ENCODE measurements at places on chromosomes 1 and 21.

- no peak for DNase-seq
These were observed 1.6 kb upstream of the MMP23B start for GRCh38 chr1:1630191-1630964.

GRCh38 chr1:113442131-113442530 lies 51.8 kb downstream of the MAGI3 start:
- DNase-seq: no peak

DNA sequence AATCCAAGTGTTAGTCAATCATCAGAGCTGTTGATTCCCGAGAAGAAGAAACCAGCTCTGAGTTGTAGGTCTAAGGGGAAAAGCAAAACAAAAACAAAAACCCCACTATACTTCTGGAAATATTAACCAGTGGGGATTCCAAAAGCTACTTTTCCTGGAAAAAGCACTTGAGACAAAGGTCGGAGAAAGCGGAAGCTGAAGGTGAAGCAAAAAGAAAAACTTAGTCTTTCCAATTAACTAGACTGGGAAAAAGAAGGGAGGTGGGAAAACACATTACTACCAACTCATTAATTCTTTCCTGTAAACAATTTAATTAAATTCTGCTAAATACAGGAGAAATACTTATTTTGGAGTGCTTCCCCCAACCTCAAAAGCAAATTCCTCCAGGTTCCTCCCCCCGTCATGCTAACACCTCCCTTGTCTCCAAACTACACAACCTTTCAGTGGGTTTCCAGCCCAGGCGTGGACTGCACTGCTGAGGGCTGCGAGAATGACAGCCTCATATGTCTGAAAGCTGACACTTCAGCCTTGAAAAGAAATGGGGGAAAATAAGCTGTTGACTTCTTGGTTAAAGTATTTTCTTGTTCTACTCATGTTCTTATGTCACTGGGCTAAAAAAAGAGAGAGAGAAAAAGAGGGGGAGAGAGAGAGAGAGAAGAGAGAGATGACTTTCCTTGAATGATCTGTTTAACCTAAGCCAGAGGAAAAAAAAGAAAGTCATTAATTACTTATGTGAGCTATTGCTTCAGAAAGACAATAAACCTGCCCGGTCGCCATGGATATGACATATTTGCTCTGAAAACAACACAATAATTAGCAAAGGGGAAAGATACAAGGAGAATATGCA lies 5.1 kb downstream of the CASZ1 start:
- DNase-seq: peak; percentile 76

- DNase-seq: no peak
These were observed 8.7 kb upstream of the ECE1 start for GRCh38 chr1:21298981-21299391.

GRCh38 chr1:172946814-172947507 lies 103.8 kb downstream of the TNFSF18 start:
- DNase-seq: no peak

- no peak for DNase-seq
These were observed 25.8 kb downstream of the KIF26B start for GRCh38 chr1:245180496-245181157.

GRCh38 chr1:25615172-25615541 lies 1.4 kb upstream of the MAN1C1 start:
- DNase-seq: no peak

GRCh38 chr1:31799895-31800673 lies 15.7 kb downstream of the SPOCD1 start:
- DNase-seq: no peak

DNA sequence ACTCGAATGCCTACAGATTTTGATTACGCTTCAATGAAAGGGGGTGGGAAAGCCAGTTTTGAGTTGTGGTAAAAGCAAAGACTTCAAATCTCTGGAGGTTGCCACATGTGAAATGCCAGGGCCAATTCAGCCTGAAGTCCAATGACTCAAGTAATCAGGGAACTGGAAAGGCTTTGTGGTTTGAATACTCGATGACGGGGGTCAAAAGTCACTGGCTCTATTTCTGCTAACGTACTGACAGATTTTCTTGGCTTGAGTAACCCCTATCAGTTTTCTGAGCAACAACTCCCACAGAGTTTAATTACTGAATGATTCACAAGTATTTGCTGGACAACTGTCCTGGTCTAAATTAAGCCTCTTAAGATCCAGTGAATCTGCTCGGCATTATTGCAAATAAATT lies 152.2 kb downstream of the SIPA1L2 start:
- DNase-seq: no peak

DNA sequence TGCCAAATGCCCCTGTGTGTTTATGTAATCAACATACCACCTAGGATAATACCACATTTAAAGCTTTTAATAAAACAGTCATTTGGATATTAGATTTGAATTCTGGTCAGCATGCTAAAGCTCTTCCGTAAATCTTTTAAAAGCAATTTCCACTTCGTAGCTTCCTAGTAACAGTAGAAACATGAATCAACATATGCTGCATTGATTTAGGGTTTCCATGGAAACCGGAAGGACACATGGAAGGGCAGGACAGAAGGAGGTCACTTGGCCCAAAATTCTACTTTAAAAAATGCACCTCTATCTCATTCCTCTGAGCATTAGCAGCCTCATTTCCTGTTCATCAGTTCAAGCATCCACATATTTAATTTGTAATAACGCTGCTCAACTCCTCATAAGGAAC lies 8.1 kb downstream of the RGS8 start:
- no peak for DNase-seq

DNA sequence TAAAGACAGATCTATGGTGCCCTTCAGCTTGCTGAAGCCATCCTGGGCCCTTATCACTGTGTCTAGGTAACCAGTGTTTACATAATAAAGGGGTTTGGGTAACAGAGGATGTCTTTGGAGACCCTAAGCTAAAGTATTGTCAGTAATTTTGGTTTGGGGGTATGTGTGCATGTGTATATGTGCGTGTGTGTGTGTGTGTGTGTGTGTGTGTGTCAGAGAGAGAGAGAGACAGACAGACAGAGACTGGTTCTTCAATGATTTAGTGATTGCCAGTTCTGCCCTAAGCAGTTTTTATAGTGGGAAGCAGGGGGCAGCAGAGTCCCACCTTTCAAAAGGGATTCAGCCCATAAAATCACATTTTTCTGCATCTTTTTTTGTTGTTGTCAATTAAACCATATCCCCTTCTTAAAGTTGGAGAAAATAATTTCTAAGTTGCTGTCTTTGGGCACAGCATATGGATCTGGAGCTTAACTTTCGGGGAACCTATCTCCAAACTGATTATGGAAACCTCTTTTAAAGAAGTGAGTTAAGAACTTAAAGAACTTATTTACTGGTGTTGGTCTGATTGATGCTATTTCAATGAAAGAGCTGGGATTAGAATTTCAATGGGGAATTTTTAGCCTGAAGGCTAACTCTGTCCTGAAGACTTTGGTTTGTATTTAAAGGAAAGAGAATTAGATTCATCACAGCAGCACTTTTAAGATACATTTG lies 51.1 kb downstream of the ZNF326 start:
- no peak for DNase-seq

DNA sequence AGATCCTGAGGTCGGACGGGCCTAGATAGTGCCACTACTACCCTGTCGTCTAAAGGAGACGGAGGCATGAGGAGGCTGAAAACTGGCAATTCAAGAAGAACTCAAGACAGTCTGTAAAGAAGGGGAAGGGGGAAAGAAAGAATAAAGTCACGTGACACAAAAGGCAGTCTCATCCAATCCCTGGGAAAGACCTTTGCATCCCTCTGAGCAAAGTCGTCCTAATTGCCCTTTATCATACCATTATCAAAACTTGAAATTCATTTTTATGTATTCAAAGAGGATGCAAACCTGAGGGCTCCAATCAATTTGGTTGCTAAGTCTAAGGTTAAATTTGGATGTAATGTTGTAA lies 2.2 kb downstream of the DUSP10 start:
- no peak for DNase-seq

GRCh38 chr1:181423301-181423918 lies 59.9 kb upstream of the CACNA1E start:
- DNase-seq: peak; percentile 39

DNA sequence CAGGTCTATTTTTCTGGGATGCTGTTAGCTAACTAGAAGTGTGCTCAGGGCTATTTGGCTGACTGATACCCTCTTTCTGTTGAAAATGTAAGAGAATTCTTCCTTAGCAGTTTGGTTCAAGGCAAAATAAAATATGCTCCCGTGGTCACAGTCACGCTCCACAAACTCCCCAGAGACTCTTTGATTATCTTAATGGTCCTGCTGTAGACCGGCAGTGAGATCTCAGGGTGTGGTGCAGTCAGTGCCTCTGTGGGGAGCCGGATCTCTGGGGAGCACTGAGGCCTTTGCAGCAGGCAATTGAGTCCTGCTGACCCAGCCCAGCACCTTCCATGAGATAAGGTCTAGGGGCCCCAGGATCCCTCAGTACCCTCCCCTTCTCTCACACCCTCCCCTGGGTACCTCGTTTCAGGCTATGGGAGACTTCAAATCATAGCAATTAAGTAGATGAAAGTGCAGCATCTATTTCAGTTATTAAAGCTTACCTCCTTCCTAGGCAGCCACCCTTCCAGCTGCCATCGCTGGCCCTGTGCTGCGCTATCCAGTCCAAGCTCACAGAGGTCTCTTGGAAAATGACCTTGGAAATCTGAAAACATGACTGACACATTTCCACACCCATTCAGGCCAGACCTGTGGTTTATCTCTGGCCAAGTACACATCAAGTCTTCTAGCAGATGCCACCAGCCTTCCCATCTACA lies 98.1 kb downstream of the SEC16B start:
- DNase-seq: no peak

DNA sequence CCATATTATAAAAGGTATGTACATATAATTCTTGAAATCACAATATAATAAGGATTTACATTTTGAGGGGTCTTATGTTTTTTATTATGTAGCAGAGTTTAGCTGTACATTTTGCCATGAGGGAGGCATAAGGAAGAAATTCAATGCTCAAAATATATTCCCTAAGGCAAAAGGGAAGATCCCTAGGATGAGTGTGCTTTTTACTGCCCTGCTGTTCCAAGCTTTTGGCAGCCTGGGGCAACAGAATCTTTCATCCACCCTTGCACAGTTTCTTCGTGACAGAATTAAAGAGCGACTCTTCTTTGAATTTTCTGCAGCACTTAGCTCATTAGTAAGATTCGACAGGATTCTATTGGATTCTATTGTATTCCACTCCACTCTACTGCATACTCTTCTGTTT lies 39.5 kb upstream of the DAB1 start:
- DNase-seq: no peak

DNA sequence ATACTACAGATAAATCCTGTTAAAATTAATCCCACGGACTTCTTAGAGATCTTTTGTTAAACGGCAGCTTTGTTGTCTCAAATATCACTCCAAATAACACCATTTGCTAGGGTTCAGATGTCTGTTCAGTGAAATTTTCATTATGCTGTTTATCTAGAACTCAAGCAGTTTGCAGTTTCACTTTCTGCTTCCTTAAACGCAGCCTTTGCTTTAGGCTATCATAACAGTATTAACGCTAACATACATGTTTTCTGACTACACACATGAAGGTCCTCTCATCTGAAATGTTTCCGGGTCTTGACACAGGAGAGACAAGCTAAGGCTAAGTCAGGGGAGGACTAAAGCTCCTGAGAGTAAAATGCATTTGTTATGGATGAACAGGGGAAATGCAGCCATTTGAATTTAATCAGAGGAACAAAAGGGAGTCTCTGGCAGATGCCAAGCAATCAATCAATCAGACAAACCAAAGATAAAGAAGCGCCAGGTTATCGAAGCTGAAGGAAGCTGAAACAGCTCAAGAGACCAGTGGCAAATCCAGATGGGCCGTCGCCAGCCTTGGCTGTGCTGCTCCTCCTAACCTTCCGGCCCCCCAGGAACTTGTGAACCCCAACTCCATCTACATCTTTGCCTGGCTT lies 16.9 kb downstream of the CCSAP start:
- no peak for DNase-seq

DNA sequence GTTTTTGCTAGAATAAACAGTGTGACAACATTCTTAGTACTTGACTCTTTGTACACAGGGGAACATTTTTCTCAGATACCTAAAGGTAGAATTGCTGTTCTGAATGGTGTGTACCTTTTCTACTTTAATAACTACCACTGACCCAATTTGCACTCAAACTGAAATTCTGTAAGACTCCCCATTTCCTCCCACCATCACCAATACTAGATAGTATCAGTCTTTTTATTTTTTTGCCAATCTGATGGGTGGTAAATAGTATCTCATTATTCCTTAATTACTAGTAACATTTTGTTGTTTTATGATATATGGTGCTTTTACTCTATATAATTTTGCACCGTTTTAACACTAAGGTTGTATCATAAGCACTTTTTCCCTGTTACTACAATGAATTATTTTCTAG lies 28.8 kb upstream of the GCLM start:
- DNase-seq: no peak

- no peak for DNase-seq
These were observed 339.9 kb downstream of the NTNG1 start for GRCh38 chr1:107480548-107481415.

GRCh38 chr21:22725436-22725835 lies 1727.2 kb downstream of the NCAM2 start:
- DNase-seq: no peak

- DNase-seq: no peak
These were observed 13.3 kb downstream of the MFAP2 start for GRCh38 chr1:16967095-16967575.

DNA sequence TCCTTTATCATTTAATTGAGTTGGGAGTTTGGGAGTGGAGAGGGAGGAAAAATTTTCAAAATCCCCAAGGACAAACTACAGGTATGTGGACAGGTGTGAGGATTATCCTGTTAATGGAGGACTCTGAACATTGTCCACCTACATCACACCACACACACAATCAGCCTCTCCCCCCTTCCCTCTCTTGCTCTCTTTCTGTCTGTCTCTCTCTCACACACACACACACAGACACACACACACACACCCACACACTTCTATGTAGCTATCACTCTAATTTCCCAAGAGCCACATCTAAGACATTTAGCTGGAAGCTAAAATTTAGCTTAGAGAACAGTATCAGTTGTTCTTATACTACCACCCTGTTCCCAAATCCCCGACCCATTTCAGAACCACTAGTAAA lies 1.5 kb downstream of the S100A8 start:
- DNase-seq: no peak

GRCh38 chr1:243244432-243244841 lies 10.6 kb downstream of the CEP170 start:
- no peak for DNase-seq

- DNase-seq: no peak
These were observed 17.5 kb downstream of the PACC1 start for GRCh38 chr1:212397171-212397570.

- DNase-seq: no peak
These were observed 36.7 kb downstream of the NFIA start for GRCh38 chr1:61119085-61119484.

DNA sequence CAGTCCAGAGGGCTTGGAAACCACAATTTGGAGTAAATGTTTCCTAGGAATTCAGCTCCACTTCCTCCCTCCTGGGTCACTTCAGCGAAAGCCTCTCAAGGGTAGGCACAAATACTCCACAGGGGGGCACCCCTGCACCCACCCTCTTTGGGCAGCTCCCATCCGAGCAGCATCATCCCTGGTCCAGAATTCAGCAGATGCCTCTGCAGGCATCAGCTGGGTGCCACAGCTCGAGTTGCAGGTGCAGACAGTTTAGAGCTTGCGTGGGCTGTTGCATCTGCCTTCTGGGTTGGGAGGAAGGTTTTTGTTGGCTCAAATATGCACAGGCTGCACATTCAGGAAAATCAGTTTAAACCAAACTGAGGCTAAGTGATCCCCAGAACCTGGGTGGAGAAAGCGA lies 25.0 kb downstream of the KANK4 start:
- no peak for DNase-seq
